ENCODE measurements at places on chromosomes 6 and 20. TPM values are rescaled to one million over a fixed set of nuclear protein-coding genes. Genes with fewer than 3 reads are reported as not detected.

Gene LCA5
- total RNA-seq = 4.2 TPM

Gene ENPP5
- not detected for total RNA-seq

Gene ZBTB46
- 20.9 TPM for total RNA-seq

Gene RBPJL
- total RNA-seq = not detected

Gene RSPH3
- 9.6 TPM for total RNA-seq

Measured in osteocyte (in vitro differentiated cells).